ENCODE measurements at places on chromosomes 1 and 21.
A peak's percentile ranks its signal among the peaks of the same experiment; 100 is the strongest.

GRCh38 chr1:203225071-203225470, 4.4 kb downstream of the CHIT1 start:
- no peak for DNase-seq

- no peak for DNase-seq
Measured at GRCh38 chr1:20099533-20099932, 19.8 kb downstream of the PLA2G2D start.

- DNase-seq, result peak; percentile 51
Measured at GRCh38 chr1:33454646-33455282, 17.7 kb upstream of the ZSCAN20 start.

- no peak for DNase-seq
Measured at GRCh38 chr1:22665752-22666151, 12.7 kb downstream of the C1QB start.

GRCh38 chr1:61477301-61477700, 247.6 kb downstream of the TM2D1 start:
- no peak for DNase-seq

GRCh38 chr1:230752407-230752806, 5.2 kb downstream of the CAPN9 start:
- DNase-seq, result peak; percentile 89

- DNase-seq, result no peak
Measured at GRCh38 chr1:61111084-61112004, 29.0 kb downstream of the NFIA start.

DNA sequence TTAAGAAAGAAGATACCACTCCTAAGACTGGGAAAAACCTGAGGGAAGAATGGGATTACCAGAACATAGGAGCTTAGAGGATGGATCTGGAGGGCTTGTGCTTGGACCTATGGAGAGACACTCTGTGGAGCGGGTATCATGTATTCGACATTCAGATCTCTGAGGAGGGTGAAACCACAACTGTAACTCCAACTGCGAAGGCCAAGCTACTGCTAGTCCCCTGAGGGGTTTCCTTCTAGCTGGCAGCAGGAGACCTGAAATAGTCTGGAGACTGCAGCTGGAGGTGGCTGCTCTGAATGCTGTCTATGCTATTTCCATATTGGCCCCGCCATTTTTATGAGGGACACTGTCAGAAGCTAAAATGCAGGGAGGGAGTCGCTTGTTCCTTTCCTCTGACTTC, 462.3 kb downstream of the PTPRC start:
- no peak for DNase-seq

DNA sequence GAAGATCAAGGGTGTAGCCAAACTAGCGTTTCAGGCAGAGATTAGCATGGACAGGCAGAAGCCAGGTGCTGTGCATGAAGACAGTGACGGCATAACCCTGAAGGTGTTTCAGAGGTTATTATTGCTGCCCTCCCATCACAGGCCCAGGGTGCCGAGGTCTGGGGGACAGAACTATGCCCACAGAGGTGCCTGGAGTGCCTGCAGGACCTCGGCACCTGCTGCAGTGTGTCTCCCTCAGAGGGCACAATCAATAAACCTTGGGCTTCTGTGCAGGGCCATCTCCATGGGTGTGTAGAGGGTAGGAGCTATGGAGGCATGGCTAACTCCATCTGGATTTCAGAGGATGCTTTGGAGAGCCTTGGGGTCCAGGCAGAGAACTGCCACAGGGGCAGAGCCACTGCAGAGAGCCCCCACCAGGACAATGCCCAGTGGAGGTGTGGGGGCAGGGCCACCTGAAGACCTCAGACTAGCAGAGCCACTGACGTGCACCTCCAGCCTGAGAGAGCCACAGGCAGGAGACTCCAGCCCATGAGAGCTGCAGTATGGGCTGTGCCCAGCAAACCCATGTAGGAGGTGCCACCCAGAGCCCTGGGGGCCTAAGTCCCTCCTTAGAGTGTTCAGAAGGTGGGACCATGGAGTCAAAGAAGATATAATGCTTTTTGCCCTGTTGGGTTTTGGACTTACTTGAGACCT, 5.7 kb upstream of the ABCG1 start:
- no peak for DNase-seq

- DNase-seq, result no peak
Measured at GRCh38 chr1:207001492-207002245, 30.9 kb downstream of the C1orf116 start.

DNA sequence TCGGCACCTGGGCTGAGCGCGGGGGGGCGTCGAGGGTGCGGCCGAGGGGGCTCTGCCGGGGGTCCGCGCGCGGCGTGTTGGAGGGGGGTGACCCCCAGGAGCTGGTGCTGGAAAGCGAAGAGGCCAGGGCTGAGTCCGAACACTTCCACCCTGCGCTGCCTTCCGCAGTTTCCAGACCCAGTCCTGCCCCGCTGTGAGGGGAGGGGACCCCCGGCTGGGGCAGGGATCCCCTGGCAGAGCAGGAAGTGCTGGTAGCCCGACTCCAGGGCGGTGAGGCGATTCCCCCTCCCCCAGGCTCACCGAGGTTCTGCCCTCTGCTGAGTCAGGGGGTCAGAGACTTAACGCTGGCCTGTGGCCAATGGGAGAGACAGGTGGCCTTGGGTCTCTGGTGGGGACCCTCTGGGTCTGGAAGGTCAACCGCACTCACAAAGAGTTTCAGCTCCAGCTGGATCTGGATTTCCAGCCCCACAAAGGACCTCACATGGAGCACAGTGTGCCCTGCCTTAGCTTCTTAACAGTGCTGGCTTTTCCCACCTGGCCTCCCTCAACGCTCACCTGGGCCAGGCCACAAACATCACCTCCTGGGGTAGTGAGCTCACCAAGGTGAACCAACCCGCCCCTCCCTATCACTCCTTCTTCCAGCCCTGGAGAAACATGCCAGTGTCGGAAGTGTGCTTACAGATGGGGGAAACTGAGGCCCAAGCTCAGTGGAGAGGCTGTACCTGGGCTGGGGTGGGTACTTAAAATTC, 39.8 kb upstream of the SYNC start:
- no peak for DNase-seq

- DNase-seq, result no peak
Measured at GRCh38 chr1:211783897-211784296, 46.7 kb downstream of the LPGAT1 start.
